ENCODE measurements at places on chromosomes 6 and 20.

DNA sequence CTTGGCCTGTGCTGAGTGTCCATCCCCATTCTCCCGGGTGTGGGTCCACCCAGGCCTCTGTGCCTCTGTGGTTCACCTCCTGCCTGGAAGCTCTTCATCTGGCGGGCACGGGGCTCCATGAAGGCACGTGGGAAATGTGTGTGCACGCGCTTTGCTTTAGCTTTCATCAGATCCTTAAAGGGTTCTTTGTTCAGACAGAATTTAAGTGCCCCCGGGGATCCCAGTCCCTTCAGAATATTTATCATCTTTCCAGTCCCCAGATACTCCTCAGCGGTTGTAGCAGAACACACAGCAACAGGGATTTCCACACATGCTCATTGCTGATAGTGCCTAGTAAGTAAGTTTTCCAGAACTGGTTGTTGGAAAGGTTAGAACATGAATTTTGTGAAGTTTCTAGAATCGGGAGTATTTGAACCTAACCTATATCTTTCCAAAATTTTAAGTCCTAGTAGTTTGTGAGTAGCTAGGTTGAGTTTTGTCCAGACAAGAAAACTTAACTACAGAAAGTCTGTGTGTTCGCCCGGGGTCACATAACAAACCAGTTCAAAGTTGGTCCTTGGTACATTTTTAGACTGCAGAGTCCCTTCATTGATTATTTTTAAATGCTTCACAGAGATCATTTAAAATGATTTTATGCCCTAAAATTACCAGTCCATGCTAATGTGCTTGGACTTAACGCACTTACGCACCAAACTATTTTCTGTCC lies 67.7 kb downstream of the RPP40 start:
- no peak for DNase-seq

GRCh38 chr6:35469751-35470662 lies 1.8 kb downstream of the RPL10A start:
- no peak for DNase-seq

- no peak for DNase-seq
These were observed 369 bp downstream of the SLC4A11 start for GRCh38 chr20:3238616-3239025.

DNA sequence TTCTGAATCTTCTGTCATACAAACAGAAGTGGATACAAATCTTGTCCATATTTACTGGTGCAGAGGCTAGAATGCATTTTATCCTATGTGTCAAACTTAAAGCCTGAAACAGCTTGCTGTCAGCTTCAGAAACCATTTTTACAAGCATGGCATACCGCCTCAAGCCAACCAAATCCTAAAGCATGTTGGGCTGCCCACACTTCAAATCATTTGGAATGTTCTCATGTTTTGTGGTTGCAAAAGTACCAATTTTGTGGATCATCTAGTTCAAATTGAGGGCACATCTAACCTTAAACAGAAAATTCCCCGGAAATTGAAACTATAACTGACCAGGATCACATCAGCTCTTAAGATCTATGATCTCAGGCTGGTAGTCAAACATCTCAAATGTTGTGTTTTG lies 3.2 kb downstream of the GPR63 start:
- DNase-seq: peak; percentile 30

GRCh38 chr6:82953871-82954270 lies 111.8 kb downstream of the UBE3D start:
- DNase-seq: no peak

GRCh38 chr6:18883851-18884250 lies 496.7 kb downstream of the RNF144B start:
- no peak for DNase-seq

- DNase-seq: peak; percentile 92
These were observed 605.5 kb downstream of the HDGFL1 start for GRCh38 chr6:23174781-23175361.

DNA sequence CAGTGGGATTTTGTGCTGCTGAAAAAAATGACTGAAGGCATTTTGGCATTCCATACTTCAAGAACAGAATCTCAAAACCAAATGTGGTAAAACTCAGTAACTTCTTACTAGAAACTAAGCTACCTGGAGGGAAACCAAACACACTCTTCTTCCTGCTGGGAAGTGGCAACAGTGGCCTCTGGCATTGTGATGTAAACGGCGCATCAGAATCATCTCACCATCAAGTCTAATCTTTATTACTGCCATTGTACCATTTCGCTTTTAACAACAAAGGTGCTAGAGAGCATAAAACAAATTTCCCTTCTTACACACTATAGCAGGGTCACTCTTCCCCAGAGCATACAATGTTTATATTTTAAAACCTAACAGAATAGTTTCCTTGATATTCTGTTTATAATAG lies 101.6 kb upstream of the CEP162 start:
- DNase-seq: no peak

- DNase-seq: no peak
These were observed 7.5 kb downstream of the ELMO2 start for GRCh38 chr20:46398963-46399362.

GRCh38 chr6:110934381-110934898 lies 24.1 kb upstream of the GTF3C6 start:
- no peak for DNase-seq

- DNase-seq: no peak
These were observed 164.5 kb downstream of the GRM4 start for GRCh38 chr6:33981421-33981820.

- peak; percentile 73 for DNase-seq
These were observed 32.7 kb downstream of the PLN start for GRCh38 chr6:118580585-118581419.

DNA sequence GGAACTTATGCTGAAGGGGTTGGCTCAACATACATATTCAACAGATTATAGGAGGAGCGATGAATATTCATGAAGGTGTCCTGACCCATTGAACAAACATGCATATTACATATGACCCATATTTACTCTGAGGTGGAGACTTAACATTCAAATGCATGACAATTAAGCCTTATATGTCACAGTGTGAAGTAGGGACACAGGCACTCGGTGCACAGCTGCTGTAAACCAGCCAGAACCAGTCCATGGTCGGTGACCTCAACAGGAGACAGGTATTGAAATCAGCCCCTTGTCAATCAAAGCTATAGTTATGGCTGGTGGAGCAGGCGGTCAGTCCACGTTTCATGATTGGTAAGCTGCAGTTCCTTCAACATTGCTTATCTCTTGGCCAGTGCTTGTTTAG lies 347.3 kb downstream of the THBS2 start:
- DNase-seq: no peak

DNA sequence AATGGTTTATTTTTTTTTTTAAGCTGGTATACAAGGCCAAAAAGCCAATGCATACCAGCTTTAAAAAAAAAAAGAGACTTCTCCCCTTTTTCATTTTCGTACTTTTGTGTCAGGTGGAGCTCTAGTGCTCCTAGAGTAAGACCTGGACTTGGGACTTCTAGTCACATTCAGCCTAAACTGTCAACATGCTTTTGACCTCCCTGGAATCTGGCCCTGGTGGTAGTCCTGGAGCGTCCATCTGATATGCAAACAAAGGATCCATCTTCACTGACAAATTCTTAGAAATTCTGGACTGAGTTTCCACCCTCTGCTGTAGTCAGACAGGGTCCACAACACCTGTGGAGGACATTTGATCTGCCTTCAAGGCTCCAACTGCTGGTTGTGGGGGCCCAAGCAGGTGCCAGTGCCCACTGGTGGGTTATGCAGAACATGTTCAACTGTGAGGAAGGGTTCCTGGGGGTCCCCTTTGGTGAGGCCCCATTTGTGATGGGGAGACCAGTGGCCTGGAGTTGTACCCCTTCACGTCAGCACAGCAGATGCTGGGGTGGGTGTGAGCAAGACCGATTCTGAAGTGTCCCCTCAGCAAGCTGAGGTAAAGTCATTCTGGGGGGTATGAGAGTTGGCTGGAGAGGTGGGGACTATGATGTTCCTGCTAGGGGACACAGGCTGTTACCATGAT lies 12.6 kb upstream of the PCMTD2 start:
- DNase-seq: no peak

GRCh38 chr6:170192905-170193304 lies 98.0 kb downstream of the DLL1 start:
- no peak for DNase-seq

GRCh38 chr6:110933912-110934311 lies 24.6 kb upstream of the GTF3C6 start:
- no peak for DNase-seq

- no peak for DNase-seq
These were observed 571 bp upstream of the FOXC1 start for GRCh38 chr6:1609041-1609647.

DNA sequence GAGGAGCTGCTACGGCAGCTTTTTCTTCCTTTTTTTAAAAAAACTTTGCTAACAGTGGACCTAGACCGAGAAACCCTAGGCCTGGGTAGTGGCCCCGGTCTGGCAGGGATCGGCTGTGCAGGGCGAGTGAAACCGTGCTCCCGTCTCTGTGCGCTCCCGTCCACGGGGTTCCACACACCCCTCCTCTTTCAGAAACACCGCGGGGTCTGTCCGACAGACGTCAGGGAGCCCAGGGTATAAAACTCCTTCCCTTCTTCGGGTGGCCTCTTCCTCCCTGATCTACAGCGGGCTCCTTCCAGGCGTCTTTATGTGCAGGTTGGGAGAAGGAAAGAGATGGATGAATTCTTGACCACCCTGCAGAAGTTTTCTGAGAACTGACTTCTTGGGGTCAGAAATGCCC lies 27.1 kb upstream of the SMOC2 start:
- DNase-seq: no peak

DNA sequence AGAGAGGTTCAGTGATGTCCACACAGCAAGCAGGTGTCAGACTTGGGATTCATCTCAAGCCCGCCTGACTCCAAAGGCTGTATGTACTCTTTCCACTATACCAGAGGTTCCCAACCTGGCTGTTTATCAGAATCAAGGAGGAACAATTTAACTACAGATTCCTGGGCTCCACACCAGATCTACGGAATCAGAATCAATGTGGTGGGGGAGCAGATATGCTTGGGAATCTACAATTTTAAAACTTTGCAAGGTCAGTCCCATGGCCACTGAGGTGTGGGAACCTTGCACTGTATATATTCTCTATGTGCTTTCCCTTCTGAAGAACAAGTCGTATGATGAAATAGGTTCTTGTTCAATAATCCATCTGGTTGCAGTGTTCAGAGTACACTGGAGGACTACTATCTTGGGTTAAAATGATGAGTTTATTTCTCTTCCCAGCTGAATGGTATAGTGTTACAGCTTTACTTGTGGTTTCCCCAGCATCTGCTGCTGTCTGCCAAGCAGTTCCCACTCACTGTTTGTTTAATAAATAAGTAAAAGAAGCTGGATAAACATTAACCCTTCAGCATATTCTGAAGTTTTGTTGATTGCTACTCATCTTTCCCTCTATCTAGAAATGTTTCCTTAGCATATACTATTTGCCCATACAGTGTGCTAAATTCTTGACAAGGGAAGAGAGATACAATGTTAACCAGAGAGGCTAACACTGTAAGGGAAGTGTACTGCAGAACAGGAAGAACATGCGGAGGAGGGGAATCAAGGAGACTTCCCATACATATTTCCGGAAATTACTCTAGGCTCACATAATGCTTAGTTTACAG lies 9.9 kb downstream of the TTI1 start:
- DNase-seq: peak; percentile 75

- DNase-seq: peak; percentile 80
These were observed 2.1 kb downstream of the MYLIP start for GRCh38 chr6:16130932-16131387.

DNA sequence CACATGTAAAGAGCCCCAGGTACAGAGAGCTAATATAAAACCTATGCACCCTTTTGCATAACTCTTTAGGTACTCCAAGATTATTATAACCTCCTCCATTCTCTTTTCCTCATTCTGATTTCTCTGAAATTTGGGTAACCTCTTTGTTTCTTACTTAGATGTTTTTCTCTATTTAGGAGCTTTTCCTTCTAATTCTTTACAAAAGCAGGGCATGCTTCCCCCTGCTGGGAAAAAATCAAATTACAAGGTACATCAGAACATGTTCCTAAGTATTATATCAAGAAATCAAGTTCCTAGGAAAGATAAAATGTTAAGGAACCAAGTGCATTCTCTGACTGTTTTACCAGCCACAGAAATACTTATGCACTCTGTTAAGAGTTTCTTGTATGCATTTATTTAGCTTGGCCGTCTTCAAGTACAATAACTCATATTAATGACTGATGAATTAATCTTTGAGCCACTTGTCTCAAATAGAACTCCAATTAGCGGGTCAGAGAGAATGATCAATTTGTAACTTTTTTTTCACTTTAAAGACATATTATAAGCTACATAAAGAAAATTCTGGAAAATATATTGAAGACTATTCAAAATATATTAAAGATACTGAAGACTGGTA lies 2.1 kb downstream of the KHDRBS2 start:
- peak; percentile 6 for DNase-seq

DNA sequence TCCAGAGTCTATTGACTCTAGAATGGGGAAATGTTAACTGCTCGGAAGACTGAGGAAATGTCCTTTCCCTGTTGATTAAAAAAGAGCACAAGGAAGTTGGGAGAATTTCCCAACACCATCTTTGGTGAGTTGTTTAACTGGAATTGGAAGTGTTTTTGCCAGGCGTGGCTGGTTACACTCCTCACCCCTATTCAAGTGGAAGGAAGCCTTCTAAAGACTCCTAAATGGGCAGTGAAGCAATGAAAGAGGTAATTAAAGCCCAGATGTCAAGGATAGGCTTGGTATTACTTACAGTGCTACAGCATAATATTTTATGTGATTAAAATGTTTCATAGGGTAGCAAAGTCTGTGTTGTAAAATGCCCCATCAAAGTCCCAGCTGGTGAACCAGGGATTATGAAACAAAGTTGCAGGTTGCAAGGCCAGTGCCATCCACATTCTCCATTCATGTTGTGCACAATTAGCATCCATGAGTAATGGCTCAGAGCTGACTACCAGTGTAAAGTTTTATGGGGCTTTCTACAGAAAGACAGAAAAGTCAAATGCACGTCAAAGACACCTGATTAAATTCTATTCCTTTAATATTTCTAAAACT lies 52.6 kb downstream of the BTBD3 start:
- no peak for DNase-seq

GRCh38 chr20:33482581-33482980 lies 7.3 kb upstream of the CBFA2T2 start:
- no peak for DNase-seq

DNA sequence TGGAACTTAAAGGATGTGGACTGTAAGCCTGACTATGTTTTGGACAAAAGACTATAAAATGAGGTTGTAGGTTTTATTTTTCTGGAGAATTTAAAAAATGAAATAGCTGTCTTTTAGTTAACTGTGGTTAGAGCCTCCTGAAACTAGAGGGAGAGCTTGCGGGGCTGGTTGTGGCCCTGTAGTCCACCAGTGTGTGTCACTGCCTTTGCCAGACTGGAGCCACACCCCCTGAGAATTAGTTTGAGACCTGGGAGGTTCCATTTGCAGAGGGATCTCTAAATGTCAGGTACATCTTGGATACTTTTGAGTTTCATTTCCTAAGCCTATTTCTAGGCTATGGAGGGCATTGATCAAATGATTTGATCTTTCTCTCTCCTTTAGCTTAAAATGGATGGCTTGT lies 20.8 kb downstream of the ZC2HC1B start:
- DNase-seq: no peak

DNA sequence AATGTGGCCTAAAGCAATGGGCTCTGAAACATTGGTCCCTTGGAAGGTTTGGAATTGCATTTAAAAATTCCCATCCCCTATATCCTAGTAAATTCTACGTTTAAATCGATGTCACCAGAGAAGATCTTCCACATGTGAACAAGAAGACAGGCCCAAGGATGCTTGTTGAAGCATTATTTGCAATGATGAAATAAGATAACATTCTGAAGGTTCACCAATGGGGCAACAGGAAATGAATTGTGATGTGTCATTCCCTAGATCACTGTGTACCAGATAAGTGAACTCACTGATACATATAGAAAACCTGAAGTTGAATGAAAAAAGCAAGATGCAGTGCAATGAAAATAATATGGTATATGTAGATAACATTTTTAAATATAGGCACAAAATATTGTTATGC lies 464.3 kb upstream of the BTBD3 start:
- peak; percentile 76 for DNase-seq

- no peak for DNase-seq
These were observed 423.4 kb downstream of the CD83 start for GRCh38 chr6:14540810-14541540.

All from fibroblast of skin of scalp (primary cell).